ENCODE measurements at places on chromosomes 2 and 18.

- DNase-seq: no peak
Observed at GRCh38 chr18:24388957-24389356, 8.7 kb downstream of the OSBPL1A start.

- no peak for DNase-seq
Observed at GRCh38 chr2:161177969-161178368, 17.7 kb downstream of the TANK start.

GRCh38 chr2:11761259-11761658 lies 14.8 kb downstream of the LPIN1 start:
- no peak for DNase-seq

- no peak for DNase-seq
Observed at GRCh38 chr2:239321596-239322415, 79.0 kb downstream of the HDAC4 start.

GRCh38 chr2:120331903-120332302 lies 14.0 kb upstream of the INHBB start:
- no peak for DNase-seq

DNA sequence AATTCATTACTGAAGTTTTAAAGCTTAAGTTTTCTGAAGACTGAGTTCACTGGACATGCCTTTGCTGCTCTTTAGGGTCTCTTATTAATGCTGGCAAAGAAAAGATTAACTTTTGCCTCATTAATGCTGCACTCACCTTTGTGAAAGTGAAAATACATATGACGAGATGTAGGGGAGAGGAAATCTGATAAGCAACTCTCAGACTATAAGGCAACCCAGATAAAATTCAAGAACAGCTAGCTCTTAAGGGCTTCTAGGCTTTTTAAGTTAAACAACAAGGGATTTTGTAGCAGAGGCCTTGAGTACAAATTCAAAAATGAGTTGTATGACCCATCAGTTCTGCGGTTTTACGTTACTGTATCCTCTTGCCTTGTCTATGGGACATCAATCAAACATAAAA lies 143.7 kb downstream of the USP34 start:
- DNase-seq: no peak

- no peak for DNase-seq
Observed at GRCh38 chr2:186889101-186889879, 40.3 kb upstream of the ZSWIM2 start.

DNA sequence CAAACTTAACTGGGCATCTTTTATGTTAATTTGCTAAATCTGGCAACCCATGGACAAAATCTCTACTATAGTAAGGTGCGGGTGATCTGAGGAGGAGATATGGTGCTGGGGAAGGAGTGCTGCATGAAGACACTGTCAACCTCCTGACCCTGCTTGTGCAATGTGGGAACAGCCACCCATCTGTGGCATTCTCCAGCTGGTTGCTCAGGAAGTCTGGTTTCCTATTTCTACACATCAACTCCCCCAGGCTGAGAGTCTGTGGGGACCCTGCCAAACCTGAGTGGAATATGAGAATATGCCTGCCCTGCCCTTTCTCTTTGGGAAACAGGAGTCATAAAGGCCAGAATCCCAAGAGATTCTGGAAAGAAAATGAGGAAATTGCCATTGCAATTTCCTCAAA lies 60.1 kb upstream of the PAX3 start:
- no peak for DNase-seq

GRCh38 chr2:42498497-42498896 lies 4.7 kb upstream of the KCNG3 start:
- no peak for DNase-seq

Data from RCC 7860 (cell line).